ENCODE measurements at places on chromosomes 7 and 10.

- H3K27me3 ChIP-seq: no peaks in the 10 kb centered on the region
- H3K27ac ChIP-seq: no peak overlapping the region
- DNase-seq: no peak
- peaks cover 27% of the 10 kb centered on the region for H3K36me3 ChIP-seq
- no peak overlapping the region for H3K4me3 ChIP-seq
- no peaks in the 10 kb centered on the region for H3K4me1 ChIP-seq
Measured at GRCh38 chr7:139595806-139596205, 72.3 kb downstream of the CLEC2L start.

- H3K36me3 ChIP-seq: no peaks in the 10 kb centered on the region
- no peaks in the 10 kb centered on the region for H3K4me1 ChIP-seq
Measured at GRCh38 chr7:104306793-104307192, 21.6 kb upstream of the LHFPL3 start.

GRCh38 chr10:113449006-113449695 lies 103.7 kb upstream of the HABP2 start:
- no peaks in the 10 kb centered on the region for H3K27me3 ChIP-seq
- H3K36me3 ChIP-seq: no peaks in the 10 kb centered on the region
- DNase-seq: no peak
- no peak overlapping the region for H3K27ac ChIP-seq
- H3K4me1 ChIP-seq: no peaks in the 10 kb centered on the region
- no peak overlapping the region for H3K4me3 ChIP-seq

DNA sequence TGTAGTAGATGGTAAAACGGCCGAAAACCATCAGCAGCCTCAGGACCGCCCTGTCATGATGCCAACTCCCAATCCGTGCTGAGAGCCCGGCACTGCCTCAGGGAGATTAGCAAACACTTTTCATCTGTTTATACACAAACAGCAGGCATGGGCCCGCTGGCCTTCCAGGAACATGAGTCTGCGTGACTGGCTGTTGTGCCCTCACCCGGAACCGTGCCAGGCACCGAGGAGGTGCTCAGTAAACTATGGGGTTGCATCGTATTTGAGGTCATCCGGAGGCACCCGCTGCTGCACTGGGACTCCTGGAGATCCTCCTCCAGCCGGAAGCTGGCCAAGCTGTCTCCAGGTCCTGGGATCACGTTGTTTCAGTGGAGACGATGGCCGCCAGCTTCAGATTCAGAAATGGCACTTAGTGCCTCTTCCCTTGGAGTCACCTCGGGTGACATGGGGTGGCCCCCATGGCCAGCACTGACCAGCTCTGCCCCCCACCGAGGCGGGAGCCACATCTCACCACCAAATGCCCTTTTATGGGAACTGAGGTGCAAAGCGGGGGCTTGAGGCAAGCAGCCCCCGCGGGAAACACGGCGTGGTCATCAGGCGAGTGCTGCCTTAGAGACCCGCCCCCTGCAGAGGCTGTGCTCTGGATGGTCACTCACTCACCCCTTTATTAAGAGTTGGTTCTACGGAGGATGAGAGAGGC lies 585.9 kb downstream of the PTPRN2 start:
- DNase-seq: no peak
- no peaks in the 10 kb centered on the region for H3K27me3 ChIP-seq
- H3K4me1 ChIP-seq: no peaks in the 10 kb centered on the region
- no peaks in the 10 kb centered on the region for H3K36me3 ChIP-seq
- H3K4me3 ChIP-seq: no peak overlapping the region

DNA sequence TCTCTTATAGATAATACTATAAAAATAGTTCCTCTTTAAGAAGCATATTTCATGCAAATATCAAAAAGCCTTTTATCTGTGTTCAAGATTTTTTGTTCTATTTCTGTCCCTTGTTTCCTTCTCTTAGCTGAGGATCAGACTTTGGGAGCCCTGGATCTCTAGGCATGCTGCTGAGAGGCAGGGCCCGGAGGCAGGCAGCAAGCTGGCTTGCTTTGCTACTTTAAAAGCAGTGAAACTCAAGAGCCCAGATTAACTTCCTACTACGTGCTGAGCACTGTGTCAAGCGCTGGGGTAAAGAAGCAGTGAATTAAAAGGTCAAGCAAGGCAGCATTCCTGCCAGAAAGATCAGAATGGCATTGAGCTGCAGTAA lies 31.0 kb upstream of the ARID5B start:
- DNase-seq: no peak
- H3K36me3 ChIP-seq: no peaks in the 10 kb centered on the region
- H3K4me3 ChIP-seq: no peak overlapping the region

DNA sequence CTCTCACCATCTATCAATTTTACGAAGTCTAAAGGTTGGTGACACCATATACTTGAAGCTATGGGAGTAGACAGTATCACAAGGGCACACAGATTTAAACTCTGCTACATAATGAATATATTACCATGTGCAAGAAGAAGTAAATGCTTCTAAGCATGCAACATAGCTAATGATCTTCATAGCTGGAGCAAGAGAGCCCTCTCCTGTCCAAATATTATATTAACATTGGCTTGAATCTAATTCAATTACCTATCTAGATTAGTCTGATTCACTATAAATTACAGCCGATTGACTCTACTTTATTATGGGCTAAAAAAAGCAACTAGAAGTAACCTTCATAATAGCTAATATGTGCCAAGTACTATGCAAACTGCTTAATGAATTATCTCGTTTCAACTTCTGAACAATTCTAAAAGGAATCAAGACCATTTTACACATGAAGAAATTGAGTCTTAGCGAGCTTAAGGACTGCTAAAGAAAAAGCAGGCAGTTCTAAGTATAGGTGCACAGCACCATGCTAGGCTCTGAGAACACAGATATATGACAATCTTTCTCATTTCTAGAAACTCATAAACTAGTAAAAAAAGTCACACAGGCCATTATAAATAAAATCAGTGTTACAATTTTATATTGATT lies 21.9 kb downstream of the FRA10AC1 start:
- no peaks in the 10 kb centered on the region for H3K27me3 ChIP-seq
- H3K27ac ChIP-seq: no peak overlapping the region
- DNase-seq: no peak
- H3K4me1 ChIP-seq: no peaks in the 10 kb centered on the region
- H3K36me3 ChIP-seq: peaks cover 9% of the 10 kb centered on the region

GRCh38 chr10:46544989-46545791 lies 11.3 kb downstream of the GPRIN2 start:
- no peaks in the 10 kb centered on the region for H3K27me3 ChIP-seq
- DNase-seq: peak; percentile 67
- peaks cover 3% of the 10 kb centered on the region for H3K36me3 ChIP-seq
- H3K4me3 ChIP-seq: no peak overlapping the region
- peaks cover 8% of the 10 kb centered on the region for H3K4me1 ChIP-seq
- H3K27ac ChIP-seq: no peak overlapping the region

- H3K27me3 ChIP-seq: no peaks in the 10 kb centered on the region
- H3K27ac ChIP-seq: no peak overlapping the region
- no peak overlapping the region for H3K4me3 ChIP-seq
- H3K36me3 ChIP-seq: peaks cover 7% of the 10 kb centered on the region
- no peak for DNase-seq
Measured at GRCh38 chr7:77657427-77658224, 38.6 kb upstream of the RSBN1L start.

GRCh38 chr10:43749145-43749576 lies 100.5 kb upstream of the ZNF32 start:
- DNase-seq: no peak
- H3K36me3 ChIP-seq: no peaks in the 10 kb centered on the region
- no peak overlapping the region for H3K27ac ChIP-seq
- no peaks in the 10 kb centered on the region for H3K27me3 ChIP-seq
- no peak overlapping the region for H3K4me3 ChIP-seq

GRCh38 chr10:133420579-133420978 lies 3.8 kb downstream of the SPRN start:
- DNase-seq: peak; percentile 21
- H3K4me3 ChIP-seq: no peak overlapping the region
- H3K36me3 ChIP-seq: peaks cover 17% of the 10 kb centered on the region
- no peaks in the 10 kb centered on the region for H3K27me3 ChIP-seq
- no peaks in the 10 kb centered on the region for H3K4me1 ChIP-seq

DNA sequence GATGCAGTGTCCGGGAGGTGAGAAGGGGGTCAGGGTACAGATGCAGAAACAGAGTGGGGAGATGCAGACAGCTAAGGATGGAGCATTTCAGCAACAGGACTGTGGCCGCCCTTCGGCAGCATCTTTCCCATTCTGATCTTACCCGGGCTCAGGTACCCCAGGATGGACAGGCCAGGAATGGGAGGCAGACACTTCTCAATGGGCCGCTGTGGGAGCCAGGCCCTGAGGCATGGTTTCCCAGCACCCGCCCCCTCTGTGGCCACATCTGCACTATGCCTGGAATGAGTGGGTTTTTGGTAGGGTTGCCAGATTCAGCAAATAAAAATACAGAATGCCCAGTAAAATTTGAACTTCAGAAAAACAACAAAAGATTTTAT lies 105.2 kb upstream of the CTBP2 start:
- H3K4me3 ChIP-seq: no peak overlapping the region
- H3K4me1 ChIP-seq: no peaks in the 10 kb centered on the region
- H3K36me3 ChIP-seq: no peaks in the 10 kb centered on the region
- H3K27me3 ChIP-seq: no peaks in the 10 kb centered on the region
- DNase-seq: no peak

GRCh38 chr10:129892548-129893052 lies 71.5 kb downstream of the EBF3 start:
- no peaks in the 10 kb centered on the region for H3K27me3 ChIP-seq
- DNase-seq: no peak
- no peak overlapping the region for H3K4me3 ChIP-seq
- H3K4me1 ChIP-seq: no peaks in the 10 kb centered on the region

- DNase-seq: no peak
- H3K27ac ChIP-seq: no peak overlapping the region
- H3K27me3 ChIP-seq: no peaks in the 10 kb centered on the region
- no peaks in the 10 kb centered on the region for H3K4me1 ChIP-seq
Measured at GRCh38 chr7:133696056-133696455, 431.1 kb upstream of the LRGUK start.

DNA sequence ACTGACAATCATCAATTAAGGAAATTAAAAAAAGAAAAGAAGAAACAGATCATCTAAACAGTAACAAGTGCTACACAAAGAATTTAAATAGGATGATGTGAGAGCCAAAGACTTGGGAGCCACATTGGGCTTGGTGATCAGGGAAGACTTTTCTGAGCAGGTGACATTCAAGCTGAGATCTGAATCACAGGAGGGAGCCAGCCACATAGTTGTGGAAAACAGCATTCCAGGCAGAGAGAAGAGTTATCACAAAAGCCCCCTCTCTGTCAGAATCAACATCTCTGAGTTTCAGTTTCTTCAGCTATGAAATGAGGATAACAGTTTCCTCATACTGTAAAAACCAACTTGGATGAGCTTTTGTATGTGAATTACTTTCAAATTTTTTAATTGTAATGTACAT lies 169.2 kb upstream of the PLXNA4 start:
- H3K4me3 ChIP-seq: no peak overlapping the region
- H3K4me1 ChIP-seq: no peaks in the 10 kb centered on the region
- H3K27ac ChIP-seq: no peak overlapping the region
- H3K36me3 ChIP-seq: peaks cover 8% of the 10 kb centered on the region

DNA sequence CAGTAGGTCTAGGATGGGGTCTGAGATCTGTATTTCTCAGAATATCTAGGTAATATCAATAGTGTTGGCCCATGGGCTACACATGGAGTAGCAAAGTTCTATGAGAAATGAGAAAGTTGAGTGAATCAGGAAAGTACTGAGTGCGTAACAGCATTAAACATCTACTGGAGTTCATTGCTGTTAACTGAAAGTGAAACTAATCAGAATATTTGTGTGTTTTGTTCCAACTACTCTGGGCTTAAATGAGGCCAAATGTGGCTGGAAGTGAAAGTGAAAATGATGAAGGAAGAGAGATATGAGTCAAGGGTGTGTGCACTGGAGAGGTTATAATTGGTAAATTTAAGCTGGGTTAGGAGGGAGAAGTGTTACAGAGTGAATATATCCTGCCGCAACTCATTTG lies 46.5 kb downstream of the TMEM106B start:
- DNase-seq: no peak
- no peak overlapping the region for H3K4me3 ChIP-seq
- peaks cover under 1% of the 10 kb centered on the region for H3K36me3 ChIP-seq
- H3K27ac ChIP-seq: no peak overlapping the region
- H3K27me3 ChIP-seq: no peaks in the 10 kb centered on the region
- H3K4me1 ChIP-seq: no peaks in the 10 kb centered on the region

- DNase-seq: no peak
- H3K36me3 ChIP-seq: no peaks in the 10 kb centered on the region
- H3K4me1 ChIP-seq: no peaks in the 10 kb centered on the region
Measured at GRCh38 chr10:101126684-101127628, 4.1 kb upstream of the TLX1 start.

DNA sequence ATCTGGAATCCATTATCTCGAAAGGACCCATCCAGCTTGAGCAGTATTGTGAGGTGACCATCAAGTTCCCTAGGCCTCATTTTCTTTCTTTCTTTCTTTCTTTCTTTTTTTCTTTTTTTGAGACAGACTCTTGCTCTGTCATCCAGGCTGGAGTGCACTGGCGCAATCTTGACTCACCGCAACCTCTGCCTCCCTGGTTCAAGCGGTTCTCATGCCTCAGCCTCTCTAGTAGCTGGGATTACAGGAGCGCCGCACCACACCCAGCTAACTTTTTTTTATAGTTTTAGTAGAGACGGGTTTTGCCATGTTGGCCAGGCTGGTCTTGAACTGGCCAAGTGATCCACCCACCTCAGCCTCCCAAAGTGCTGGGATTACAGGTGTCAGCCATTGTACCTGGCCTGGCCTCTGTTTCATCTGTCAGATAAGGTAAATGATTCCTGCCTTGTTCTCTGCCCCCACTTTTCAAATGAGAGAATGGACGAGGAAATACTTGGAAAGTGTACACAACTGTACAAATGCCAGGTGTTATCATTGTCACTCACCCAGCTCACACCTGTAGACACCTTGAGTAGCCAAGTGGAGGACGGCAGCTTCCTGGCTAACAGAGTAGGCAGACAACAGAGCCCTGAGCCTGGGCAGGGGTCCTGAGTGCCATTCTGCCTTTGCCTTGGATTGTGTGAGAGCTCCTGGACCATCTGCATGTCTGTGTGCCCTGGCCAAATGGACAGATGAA lies 54.1 kb downstream of the HK1 start:
- peak overlapping the region; percentile 42 for H3K27ac ChIP-seq
- DNase-seq: no peak
- peaks cover 42% of the 10 kb centered on the region for H3K4me1 ChIP-seq
- no peaks in the 10 kb centered on the region for H3K27me3 ChIP-seq
- no peak overlapping the region for H3K4me3 ChIP-seq
- H3K36me3 ChIP-seq: peaks cover 7% of the 10 kb centered on the region

DNA sequence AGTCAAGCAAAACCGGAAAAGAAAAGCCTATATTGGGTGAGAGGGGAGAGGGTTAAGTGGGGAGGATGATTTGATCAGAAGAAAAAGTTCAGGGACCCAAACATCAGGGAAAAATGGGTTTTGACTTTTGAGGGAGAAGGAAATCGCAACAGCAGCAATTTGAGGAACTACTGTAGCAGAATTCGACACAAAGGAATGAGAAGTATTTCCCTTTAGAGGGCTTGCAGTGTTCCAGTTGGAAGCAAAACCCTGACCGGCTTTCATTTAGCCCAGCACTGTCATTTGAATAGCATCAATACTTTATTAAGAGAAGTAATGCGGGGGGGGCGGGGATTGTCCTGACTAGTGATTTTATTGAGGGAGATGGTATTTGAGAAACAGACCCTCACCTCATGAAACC lies 37.2 kb upstream of the GATA3 start:
- H3K36me3 ChIP-seq: peaks cover 7% of the 10 kb centered on the region
- no peak overlapping the region for H3K27ac ChIP-seq
- DNase-seq: no peak
- no peaks in the 10 kb centered on the region for H3K27me3 ChIP-seq

- no peak for DNase-seq
- H3K4me1 ChIP-seq: no peaks in the 10 kb centered on the region
- H3K27me3 ChIP-seq: no peaks in the 10 kb centered on the region
- no peak overlapping the region for H3K4me3 ChIP-seq
Measured at GRCh38 chr7:39616138-39616537, 7.2 kb upstream of the RALA start.

GRCh38 chr7:16564023-16564380 lies 37.4 kb downstream of the LRRC72 start:
- H3K27me3 ChIP-seq: no peaks in the 10 kb centered on the region
- no peak for DNase-seq
- H3K4me3 ChIP-seq: no peak overlapping the region
- H3K27ac ChIP-seq: no peak overlapping the region
